Stimulated activated CD4-positive, alpha-beta T cell treated with anti-CD3 and anti-CD28 coated beads, TNF-alpha, amount 100 ng/mL, for 24 hours (primary cell): ENCODE measurements at places on chromosomes 1 and 21.

DNA sequence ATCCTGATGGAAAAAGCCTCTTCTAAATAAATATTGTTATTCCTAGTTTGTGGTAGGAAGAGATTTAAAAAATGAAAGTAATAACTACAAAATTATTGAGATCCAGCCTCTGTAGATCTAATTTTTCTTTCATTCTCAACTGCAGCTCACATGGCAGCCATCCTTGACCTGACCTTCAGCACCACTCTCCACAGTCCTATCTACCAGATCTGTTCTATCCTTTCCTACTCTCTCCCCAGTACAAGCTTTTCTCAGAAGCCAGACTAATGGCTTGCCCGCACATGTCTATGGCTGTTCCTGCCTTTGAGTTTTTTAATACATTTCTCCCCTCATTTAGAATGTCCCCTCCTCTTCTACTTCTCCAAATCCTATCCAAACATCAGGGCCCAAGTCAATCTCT lies 51.5 kb downstream of the MACO1 start:
- no peak for DNase-seq

GRCh38 chr21:45644041-45644906 lies 749 bp downstream of the PCBP3 start:
- DNase-seq = peak; percentile 25

DNA sequence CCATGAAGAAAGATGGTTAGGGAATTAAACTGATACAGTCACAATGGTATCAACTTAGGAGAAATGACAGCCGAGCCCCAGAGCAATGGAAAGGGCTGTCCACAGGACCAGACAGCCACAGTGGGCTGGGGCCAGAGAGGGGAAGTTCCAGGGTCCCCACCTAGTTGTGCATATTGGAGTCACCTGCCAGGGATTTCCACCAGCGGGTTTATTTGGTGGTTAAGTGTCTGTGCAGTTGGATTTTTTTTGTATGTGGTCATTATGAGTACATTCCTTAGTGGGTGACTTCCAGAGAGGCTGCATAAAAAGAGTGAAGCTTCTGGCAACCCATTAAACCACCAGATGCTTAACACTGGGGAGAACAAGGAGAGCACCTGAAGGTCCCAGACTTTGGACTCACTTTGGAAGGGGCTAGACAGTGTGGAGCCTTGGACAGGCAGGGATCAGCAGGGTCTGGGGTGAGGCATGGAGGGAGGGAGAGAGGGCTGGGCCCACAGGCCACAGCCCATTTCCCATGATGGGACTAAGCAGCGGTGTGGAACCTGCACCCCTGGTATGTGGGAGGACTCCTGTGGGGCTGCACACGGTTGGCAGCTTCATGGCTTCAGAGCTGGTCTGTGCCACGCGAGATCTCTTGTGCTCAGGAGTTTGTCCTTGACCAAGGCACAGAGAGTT lies 7.8 kb upstream of the PTTG1IP start:
- DNase-seq = no peak

- no peak for DNase-seq
These were observed 15.7 kb downstream of the DIP2A start for GRCh38 chr21:46474382-46474781.

DNA sequence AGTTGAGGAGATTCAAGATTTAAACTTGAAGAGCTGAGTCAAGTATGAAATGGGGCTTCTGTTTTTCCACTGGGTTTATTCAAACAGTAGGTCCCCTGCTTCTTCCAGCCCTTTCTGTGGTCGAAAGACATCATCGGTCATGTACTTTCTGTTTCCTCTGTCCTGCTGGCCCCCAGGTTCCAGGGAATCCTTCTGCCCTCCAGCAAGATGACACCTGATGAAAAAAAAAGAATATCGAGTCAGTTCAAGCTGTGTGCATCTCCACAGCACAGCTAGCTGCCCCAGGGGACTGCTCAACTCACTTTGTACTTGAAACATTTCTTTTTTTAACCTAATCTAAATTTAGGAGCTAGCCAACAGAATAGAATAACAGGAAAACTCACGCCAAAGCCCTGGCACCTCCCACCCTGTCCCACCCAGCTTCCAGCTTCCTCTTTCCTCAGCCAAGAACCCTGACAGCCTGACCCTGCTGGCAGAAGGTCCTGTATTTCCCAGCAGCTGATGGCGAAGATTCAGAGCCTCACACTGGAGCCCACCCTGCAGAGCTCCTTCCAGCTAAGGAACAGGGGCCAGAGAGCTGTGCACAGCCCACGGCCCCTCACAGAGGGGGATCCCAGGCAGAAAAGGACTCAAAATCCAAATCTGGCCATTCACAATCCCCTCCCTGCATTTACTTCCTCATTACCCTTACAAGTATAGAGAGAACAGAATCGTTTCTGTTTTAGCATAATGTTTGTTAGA lies 176.5 kb downstream of the PSMG1 start:
- DNase-seq = no peak

DNA sequence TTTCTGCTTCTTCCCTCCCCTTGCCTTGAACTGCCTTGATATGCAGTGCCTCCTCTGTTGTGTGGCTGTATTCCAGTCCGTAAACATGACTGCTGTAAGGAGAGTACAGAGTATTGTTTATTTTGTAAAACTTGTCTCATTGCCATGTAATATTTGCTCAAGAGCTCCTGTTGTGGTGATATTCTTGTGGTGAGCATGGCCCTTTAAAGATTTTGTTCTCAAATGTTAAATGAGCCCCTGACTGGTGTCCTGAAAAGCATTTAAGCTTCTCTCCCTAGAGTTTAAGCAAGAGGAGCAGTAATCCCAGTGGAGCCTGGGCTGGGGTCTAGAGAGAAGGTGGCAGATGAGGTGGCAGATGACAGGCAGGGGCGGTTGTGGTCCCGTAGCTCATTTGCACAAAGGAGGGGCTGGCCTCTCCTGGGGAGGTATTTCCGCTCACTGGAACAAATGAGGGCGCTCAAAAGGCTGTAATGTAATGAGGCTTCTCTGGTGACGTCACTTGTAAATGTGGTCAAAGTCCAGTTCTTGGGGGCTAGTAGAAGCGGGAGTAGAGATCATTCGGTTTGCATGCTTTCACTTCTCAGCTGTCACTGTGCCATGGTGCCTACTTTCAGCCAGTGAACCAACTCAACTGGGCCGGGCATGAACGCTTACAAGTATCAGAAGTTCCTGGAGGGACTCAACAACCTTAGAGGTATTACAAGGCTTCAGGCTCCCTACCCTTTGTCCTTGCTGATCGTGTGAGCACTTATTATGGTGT lies 46.0 kb upstream of the MACF1 start:
- no peak for DNase-seq

DNA sequence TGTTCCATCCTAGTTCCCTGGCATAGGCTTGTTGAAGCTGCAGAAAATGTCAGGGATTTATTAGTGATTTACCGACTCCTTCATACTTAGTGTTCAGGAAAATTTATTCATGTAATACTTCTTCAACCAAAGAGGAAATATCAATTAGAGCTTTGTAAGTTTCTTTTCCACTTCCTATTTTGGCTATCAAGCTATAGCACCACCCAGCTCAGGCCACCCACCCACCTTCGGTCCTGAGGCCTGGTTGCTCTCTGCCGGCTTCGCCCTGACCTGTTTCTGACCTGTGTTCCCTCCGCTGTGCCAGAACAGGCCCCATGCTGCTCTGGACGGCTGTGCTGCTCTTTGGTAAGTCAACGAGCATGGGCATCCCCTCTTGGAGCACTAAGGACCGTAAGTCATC lies at the start of gene FCRL6:
Gene FCRL6 (plus strand): TSS at position 250 of the 400 bp plus-strand sequence. CDS start 65 bp downstream, at position 315.
- no peak for DNase-seq

- no peak for DNase-seq
These were observed 45.7 kb downstream of the ELK4 start for GRCh38 chr1:205585835-205586785.

GRCh38 chr1:72013161-72013560 lies 269.2 kb downstream of the NEGR1 start:
- no peak for DNase-seq

GRCh38 chr21:26800001-26800400 lies 45.2 kb downstream of the ADAMTS1 start:
- no peak for DNase-seq

DNA sequence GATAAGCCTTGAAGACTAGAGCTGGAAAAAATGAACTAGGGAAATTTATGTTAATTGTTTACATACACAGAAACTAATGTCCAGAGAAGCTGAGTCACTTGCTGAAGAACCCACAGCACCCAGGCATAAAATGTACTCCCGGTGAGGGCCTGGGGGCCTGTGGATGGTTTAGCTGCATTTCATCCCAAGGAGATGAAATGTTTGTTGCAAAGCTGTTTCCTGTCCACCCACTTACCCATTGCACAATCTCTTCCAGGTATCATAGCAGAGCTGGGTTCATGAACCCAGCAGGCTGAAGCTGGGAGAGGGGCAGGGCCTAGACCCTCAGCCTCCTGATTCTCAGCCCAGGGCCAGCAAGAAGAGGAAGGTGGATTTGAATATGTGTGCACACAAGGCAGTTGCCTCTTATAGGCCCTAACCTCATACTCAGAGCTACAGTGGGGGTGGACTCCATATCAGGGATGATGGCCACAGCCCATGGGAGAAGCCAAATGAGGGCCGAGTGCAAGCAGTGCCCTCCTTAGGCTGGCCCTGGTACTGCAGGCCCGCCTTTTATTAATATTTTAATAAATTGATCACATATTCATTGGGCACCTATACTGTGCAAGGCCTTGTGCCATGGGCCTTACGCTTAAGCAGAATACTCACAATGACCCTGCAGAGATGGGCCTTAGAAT lies 110.8 kb downstream of the LACTBL1 start:
- DNase-seq = no peak

DNA sequence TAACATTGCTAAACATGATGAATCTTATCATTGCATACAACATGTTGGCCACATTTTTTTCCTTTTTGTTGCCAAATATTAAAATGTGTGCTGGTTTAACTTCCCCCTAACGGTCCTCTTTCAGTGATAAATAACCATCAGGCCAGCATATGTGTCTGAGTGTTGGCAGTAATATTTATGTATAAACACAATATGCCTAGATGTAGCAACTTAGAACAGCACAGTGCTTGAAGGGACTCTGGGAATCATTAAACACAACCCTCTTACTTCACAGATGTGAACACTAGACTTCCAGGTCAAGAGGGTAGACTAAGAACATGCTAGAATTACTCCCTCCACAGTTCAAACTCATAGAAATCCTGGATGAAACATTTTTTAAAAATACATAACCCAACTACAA lies 581.8 kb downstream of the PLPP3 start:
- no peak for DNase-seq

DNA sequence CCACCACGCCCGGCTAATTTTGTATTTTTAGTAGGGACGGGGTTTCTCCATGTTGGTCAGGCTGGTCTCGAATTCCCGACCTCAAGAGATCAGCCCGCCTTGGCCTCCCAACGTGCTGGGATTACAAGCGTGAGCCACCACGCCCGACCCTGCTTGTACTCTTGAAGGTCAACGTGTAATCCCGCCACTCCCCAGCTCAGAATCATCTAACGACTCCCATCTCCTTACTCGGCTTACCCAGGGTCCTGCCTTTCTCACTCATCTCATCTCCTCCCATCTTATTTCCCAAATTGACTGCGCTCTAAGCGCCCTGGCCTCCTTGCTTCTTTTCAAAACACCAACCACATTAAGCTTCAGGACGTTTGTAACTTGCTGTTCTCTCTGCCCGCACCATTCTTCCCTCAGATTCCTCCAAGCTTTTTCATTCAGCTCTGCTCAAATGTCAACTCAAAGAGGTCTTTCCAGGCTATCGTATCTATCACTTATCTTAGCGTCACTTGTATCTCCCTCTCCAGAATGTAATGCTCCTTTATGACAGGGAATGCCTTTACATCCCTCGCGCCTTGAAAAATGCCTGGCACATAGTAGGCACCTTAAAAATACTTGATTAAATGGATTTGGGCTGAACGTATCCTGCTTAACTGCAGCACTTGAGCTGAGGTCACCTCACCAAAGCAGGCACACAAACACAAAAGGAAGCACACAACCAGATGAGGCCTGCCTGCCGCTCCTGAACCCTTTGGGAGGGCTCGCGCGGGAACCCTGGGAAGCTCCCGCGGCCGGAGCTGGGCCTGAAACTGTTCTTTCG lies 1.4 kb upstream of the USP1 start:
- no peak for DNase-seq
